AG09319 (cell line): ENCODE measurements at places on chromosomes 7 and 10.

- DNase-seq, result no peak
Measured at GRCh38 chr10:71338728-71339495, 19.9 kb downstream of the SLC29A3 start.

GRCh38 chr10:123272171-123272570, 118.0 kb downstream of the BUB3 start:
- no peak for DNase-seq

GRCh38 chr10:127991543-127992255, 84.8 kb downstream of the PTPRE start:
- DNase-seq, result no peak

- no peak for DNase-seq
Measured at GRCh38 chr7:140446467-140446866, 32.8 kb downstream of the MKRN1 start.

GRCh38 chr10:22369434-22370072, 24.3 kb downstream of the SPAG6 start:
- no peak for DNase-seq

- no peak for DNase-seq
Measured at GRCh38 chr7:44537442-44537841, 3.7 kb downstream of the NPC1L1 start.

- no peak for DNase-seq
Measured at GRCh38 chr7:93461350-93461749, 113.2 kb downstream of the CALCR start.
